ENCODE measurements at places on chromosomes 7 and 10.
A peak's percentile ranks its signal among the peaks of the same experiment; 100 is the strongest.

- no peak for DNase-seq
Observed at GRCh38 chr7:158316466-158317031, 271.1 kb downstream of the PTPRN2 start.

DNA sequence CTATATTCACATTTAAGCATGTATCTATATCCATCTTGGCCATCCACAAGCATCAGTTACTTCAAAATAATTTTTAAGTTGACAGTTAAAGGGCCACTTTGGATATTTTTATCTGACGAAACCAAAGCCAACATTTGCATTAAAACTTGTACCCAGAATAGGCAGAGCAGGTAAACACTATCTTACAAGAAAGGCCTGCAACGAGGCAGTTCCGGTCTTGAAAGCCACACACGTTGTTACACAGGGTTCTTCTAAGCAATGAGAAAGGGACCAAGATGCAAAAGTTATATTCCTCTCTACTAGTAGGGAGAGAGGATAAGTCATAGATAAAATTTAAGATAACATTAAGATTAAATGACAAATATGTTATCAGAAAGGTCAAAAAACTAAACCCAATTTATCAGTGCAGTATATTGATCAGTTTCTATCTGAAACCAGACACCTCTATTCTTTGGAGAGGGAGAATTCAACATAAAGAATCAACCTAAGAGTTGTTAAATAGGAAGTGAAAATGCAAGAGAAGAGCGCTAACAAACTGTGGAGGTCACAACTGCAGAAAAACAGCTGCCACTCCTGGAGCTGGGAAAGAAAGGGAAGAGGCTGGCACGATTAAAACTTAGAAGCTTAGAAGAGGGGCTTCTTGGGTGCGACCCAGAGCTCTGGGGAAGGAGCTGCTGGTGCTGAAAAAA lies 701.3 kb downstream of the TNS3 start:
- DNase-seq, result no peak

DNA sequence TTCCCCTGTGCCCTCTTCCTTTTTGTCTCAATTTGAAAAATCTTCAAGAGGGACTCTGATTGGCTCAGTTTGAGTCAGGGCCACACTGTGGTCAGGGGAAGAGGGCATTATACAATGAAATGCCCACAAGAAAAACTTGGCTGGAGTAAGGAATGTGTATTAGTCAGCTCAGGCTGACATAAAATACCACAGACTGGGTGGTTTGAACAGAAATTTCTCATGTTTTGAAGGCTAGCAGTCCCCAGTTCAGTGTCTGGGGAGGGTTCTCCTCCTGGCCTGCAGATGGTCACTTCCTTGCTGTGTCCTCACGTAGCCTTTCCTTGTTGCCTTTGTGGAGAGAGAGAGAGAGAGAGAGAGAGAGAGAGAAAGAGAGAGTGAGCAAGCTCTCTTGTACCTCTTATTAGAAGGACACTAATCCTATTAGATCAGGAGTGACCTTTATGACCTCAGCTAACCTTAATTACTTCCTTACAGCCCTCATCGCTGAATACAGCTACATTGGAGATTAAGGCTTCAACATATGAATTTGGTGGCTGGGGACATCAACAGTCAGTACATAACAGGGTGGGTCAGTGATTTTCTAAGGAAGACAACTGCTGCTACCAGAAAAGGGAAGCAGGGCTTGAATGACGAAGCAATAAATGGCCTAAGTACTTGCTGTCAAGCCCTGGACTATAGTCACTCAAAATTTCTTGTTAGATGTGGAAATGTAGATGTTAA lies 25.8 kb upstream of the FAM13C start:
- DNase-seq, result peak; percentile 93

DNA sequence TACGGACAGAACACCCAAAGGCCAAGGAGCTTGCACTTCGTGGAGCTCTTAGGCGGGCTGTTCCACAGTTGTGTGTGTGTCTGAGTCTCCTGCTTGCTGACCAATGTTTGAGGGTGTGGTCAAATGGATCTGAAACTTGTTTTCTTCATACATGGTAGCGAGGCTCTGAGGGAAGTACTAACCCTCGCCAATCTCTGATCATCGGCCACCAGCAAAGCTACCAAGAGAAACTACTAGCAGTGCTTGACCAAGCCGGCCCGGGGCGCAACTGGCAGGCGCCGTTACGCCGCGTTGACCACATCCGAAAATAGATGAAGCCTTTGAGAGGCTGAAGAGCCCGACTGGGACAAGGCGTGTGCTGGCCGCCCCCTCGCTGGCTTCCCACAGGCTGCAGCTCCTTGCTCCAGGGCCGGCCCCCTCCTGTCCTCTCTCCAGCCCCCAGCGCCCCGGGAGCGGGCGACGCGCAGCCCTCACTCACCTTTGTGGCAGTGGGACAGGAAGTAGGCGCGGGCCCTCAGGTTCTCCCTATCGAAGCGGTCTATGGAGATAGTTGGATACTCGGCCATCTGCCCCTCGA lies 384 bp downstream of the DCLRE1C start:
- peak; percentile 31 for DNase-seq

GRCh38 chr10:113030453-113030852 lies 80.4 kb downstream of the TCF7L2 start:
- DNase-seq, result no peak

- peak; percentile 45 for DNase-seq
Observed at GRCh38 chr7:128266883-128267594, 26.0 kb downstream of the LEP start.

GRCh38 chr7:157278791-157279724 lies 57.7 kb upstream of the DNAJB6 start:
- no peak for DNase-seq

GRCh38 chr10:116000151-116000842 lies 272.7 kb downstream of the GFRA1 start:
- DNase-seq, result no peak

- no peak for DNase-seq
Observed at GRCh38 chr10:86363833-86364490, 2.6 kb downstream of the GRID1 start.

GRCh38 chr10:116104210-116104932 lies 168.6 kb downstream of the GFRA1 start:
- no peak for DNase-seq

GRCh38 chr7:66206119-66206933 lies 1.2 kb downstream of the TPST1 start:
- no peak for DNase-seq

DNA sequence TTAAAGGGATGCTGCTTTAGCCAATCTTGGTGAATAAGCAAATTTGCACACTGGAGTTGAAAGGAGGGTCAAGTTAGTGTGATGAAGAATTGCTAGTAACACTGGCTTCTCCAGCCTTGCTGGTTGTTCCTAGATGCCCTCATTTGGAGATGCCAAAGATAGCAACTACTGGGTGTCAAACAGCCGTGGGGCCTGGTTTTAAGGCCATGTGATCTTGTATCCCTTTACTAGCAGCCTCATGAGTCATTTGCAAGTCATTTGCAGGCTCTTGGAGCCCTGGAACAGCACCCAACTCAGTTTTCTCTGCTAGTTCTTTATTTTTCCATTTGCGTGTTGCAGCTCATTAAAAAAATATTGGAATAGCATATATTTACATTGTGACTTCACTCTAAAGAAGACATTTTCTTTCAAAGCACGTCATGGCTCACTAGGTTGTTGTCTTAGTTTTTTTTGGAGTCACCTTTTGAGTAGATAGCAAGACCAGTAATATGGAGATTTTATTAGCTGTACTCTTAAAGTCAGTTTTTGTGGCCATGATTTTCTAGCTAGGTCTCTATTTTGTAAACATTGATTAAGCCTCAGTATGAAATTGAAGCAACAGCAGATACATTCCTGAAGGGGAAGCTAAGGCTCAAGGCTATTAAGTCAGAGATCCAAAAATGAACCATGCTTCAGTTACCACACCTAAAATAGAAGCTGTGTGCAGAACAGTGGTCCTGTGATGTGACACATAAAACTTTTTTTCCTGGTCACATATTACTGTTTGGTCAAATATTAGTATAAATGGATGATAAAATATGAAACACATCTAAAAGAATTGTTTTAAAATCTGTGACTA lies 1.3 kb downstream of the LSMEM1 start:
- peak; percentile 82 for DNase-seq

- DNase-seq, result no peak
Observed at GRCh38 chr7:9026121-9026520, 592.7 kb downstream of the NXPH1 start.

- DNase-seq, result peak; percentile 24
Observed at GRCh38 chr10:115762029-115762428, 511.0 kb downstream of the GFRA1 start.

GRCh38 chr7:155533120-155533826 lies 13.1 kb downstream of the CNPY1 start:
- DNase-seq, result no peak

DNA sequence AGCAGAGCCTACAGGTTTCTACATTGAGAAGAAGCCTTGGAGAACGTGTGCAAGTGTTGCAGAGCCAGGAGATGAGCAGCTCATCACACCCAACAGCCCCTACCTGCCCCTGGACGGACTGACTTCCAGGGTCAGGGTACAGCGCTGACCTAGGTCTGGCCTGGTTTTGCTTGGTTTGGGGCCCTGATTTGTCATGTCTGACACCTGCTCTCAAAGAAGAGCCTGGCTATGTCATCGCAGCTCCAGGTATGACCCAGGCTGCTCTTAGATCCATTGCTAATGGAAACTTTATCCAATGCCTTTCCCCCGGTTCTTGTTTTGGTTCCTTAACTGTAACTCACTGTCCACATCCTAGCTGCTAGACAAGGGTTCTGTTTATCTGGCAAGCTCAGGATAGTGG lies 149.5 kb downstream of the CXCL12 start:
- DNase-seq, result no peak

GRCh38 chr7:29858191-29858951 lies 52.1 kb downstream of the WIPF3 start:
- DNase-seq, result no peak

DNA sequence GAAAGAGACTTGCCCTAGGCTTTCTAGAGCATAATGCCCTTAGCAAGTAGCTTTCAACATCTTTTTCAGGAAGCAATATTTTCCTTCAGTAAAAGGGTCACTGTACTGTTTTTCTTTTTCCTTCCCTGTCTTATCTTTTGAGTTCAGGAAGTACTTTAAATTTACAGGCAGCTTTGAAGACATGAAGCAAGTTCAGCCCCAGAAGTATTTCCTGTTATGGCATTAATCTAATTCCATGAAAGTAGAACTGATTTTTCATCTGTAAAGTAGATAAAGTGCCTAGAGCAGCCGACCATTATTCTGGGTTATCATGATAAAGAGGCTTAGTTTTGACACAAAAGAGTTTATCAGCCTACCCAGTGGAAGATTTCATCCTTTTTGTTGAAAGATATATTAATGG lies 288.2 kb downstream of the ADK start:
- DNase-seq, result no peak

DNA sequence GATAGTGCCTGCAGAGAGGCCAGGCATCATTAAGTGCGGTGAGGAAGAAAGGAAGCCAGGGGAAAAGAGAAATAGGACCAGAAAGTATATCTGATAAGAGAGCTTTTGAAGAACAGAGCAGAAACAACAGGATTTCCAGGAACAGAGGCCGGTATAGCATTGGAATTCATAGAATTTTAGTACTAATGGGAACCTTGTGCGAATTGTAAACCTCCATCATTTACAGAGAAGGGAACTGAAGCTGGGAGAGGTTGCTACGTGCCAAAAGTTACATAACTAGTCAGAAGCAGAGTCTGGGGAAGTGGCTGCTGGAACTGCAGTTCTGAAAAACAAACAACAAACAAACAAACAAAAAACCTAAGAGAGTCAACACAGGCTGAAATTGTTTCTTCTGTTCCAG lies 5.4 kb upstream of the ZMYND11 start:
- no peak for DNase-seq

Data from skeletal muscle cell (primary cell).